Activated CD4-positive, alpha-beta T cell treated with anti-CD3 and anti-CD28 coated beads for 24 hours (primary cell): ENCODE measurements at places on chromosomes 1 and 21.

DNA sequence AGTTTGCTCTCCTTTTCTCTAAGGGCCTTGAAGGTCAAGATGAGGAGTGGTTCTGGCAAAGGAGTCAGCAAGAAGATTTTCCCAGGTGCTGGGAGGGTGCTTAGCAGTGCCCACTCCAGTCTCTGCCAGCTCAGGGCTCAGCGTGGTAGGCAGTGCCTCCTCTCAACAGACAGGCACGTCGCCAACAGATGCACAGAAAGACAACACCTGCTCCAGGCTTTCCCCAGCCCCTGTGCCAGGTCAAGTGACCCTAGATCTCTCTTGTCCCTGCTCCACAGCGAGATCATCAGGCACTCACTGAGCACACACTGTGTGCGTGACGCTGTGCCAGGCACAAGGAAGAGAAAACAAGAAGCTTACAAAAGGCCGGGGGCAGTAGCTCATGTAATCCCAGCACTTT lies 86.0 kb downstream of the CASZ1 start:
- no peak for DNase-seq

DNA sequence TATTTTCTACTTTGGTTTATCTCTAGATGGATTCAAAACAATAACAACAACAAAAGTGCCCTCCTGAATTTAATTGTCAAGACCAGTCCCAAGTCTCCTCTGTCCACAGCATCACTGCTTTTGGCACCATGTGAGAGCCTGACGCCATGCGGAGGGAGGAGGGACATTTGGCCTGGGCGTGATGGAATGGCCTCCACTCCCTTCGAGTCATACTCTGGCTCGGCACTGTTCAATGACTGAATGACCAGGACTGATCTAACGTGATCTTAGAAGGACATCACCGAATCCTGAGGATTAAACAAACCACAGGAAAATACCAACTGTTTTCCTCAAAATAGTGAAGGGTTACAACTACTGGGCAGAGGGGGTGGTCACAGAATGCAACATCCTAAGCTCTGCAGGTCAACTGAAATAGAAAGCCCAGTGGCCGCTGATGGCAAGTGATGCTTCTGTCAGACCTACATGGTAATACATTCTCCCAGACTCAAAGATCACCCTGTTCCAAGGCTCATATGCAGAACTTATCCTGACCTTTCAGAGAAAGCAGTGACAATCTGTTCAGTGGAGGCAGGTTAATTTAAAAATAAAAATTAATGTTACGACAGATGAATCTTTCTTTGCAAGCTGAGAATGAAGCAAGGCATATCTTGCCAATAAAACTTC lies 19.1 kb downstream of the SRSF4 start:
- DNase-seq: no peak

DNA sequence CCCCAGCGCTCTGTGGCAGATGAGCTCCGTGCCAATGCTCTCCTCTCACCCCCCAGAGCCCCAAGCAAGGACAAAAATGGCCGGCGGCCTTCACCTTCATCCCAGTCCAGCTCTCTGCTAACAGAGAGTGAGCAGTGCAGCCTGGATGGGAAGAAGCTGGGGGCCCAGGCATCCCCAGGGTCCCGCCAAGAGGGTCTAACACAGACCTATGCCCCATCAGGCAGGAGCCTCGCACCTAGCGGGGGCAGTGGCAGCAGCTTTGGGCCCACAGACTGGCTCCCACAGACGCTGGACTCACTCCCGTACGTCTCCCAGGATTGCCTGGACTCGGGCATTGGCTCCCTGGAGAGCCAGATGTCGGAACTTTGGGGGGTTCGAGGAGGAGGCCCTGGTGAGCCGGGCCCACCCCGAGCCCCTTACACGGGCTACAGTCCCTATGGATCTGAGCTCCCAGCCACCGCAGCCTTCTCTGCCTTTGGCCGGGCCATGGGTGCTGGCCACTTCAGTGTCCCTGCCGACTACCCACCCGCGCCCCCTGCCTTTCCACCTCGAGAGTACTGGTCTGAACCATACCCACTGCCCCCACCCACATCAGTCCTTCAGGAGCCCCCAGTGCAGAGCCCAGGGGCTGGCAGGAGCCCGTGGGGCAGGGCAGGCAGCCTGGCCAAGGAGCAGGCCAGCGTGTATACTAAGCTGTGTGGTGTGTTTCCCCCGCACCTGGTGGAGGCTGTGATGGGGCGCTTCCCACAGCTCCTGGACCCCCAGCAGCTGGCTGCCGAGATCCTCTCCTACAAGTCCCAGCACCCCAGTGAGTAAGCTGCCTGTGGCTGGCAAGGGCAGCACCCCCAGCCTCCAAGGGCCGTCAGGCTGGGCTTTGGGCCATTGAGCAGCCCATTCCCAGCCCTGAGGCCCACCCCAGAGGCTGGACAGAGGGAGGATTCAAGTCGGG lies 8.7 kb downstream of the ZC3H12A start:
- DNase-seq: no peak

DNA sequence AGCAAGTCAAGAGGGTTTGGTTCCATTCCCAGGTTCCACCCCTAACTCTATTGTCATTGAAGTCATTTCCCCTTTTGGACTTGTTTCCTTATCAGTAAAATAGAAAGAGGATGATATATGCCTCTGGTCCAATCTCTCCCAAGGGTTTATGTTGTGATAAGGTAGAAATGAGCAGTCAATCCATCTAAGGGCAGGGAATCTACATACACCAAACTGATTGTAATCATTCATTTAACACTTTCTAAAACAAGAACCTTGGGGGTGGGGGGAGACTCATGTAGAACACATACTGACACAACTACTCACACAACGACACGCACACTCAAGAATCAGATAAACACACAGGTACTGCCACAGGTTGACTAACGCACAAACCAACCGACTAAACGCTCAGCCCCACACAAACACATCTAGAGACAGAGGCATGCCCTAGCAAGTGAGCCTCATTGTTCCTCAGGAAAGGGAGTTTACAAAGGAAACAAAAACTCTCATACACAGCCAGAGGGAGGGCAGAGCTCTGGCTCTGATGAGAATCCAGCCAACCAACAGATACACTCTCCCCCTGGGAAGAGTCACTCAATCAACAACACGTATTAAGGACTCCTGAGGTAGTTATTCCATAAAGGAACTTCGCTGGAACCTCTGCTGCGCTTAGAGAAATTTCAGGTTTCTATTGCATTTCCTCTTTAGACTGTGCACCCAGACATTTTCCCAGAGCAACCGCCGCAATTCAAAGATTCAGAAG lies 1.0 kb downstream of the F11R start:
- no peak for DNase-seq

DNA sequence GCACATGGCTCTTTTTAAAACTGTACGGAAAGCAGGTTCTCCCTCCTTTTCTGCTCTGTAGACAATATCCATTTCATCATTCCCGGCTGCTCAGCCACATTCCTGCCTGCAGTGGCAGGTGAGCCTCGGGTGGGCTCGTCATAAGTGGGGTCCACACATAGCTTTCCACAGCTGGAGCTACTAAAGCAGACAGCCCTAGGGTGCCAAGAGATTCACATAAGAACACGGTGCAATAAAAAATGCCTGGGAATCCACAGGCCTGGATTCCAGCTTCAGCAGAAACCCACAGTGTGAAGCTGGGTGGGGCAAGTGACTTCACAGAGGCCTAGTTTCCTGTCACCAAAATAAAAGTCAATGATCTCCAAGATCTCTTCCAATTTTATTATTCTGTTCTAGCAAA lies 96.4 kb downstream of the MIS18A start:
- no peak for DNase-seq

DNA sequence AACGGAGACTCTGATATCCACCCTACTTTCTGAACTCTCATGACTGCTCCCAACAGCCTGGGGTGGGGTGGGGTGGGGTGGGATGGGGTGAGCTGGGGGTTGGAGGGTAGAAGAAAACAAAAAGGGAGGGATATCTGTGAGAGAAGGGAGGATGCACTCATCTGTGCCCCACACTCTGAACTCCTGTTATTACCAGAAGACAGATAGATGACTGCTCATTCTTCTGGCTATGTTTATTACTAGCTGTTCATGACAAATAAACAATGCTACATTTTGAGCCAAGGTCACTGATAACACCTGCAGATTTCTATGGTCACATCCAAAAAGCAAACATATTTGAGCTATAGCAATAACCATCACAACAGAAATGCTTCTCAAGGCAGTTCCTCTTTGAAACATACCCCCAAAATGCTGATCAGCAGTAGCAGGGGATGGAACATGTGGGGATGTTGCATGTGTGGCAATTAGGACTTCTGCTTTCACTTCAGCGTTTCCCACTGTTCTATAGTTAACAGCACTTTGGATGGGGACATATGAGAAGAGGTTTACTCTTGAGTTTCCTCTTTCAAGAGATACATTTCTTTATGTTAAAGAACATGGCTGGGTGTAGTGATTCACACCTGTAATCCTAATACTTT lies 43.3 kb downstream of the GPR3 start:
- no peak for DNase-seq

- DNase-seq: no peak
Measured at GRCh38 chr1:172117800-172118199, 276.5 kb downstream of the DNM3 start.

DNA sequence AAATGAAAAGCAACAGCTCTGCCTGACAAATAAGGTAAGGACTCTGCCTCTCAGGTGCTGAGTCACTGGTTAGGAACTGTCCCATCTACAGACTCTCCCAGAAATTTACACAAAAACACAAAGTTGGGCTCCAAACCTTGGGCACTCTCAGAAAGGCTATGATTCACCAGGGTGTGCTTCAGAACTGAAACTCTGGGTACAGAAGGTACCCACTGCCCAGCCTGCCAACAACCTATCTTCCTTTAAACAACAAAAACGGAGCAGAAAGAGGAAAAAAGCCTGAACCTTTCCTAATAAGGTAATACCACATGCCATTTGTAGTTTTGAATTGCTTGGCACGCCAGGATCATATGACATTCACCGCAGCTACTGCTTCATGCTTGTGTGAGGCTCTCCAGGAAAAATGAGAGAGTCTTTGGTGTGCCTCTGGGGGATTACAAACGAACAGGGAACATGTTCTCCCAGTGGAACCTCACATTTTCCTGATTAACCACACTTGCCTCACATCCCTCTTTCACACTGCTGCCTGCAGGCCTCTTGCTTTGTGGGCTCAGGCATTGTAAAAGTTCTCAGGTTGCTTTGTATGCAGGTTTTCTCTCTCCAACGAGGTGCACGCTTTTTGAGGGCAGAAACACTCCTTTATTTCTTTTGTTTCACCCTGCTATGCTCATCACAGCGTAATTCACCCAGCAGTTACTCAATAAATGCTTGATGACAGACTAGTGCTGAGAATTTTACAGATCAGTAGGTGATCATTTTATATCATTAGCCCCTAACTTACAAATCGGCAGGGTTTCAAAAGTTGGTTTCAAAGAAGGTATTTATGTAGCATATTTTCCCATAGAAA lies 65.1 kb downstream of the GADD45A start:
- DNase-seq: no peak

DNA sequence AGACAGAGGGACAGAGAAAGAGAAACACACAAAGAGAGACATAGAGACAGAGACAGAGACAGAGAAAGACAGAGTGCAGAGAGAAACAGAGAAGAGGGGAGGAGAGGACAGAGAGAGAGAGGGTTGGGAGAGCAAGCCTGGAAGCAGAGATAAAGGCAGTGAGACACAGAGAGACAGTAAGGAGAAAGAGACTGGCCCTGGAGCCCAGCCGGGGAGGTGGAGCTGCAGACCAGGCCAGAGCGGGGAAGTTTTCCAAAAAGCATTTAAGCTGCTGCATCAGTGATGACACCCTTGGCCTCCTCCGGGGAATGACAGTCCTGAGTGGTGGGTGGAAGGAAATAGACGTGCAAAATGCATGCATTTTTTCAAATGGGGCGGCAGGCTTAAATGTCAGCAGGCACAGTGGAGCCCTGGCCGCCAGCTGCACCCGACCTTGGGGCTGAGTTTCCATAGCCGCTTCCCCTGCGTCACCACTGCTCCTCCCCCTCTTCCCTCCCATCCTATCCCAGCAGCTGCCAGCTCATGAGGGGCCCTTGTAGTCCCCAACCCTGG lies 95.4 kb upstream of the KLHDC7A start:
- no peak for DNase-seq

- DNase-seq: no peak
Measured at GRCh38 chr1:186289943-186290545, 85.0 kb downstream of the TPR start.

DNA sequence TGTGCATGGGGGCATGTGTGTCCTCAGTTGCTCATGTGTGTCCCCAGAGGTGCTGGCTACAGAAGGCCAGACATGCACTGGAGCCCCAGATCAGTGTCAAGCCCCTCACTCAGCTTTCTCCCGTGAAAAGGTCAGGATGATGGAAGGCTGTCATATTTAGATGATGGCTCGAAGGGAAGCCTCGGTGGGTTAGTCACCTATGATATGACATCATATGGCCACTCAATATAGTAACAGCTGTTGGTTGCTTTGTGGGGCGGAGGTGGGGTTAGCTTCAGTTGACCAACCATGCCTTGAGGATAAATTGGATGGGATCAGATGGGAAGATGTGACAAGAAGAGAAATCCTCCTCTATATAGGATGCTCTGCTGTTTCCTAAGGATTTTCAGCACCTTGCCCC lies 43.5 kb upstream of the ATF3 start:
- no peak for DNase-seq

GRCh38 chr1:89063094-89063493 lies 1.9 kb downstream of the GBP1 start:
- no peak for DNase-seq

GRCh38 chr1:10878469-10878868 lies 82.0 kb upstream of the CASZ1 start:
- no peak for DNase-seq

DNA sequence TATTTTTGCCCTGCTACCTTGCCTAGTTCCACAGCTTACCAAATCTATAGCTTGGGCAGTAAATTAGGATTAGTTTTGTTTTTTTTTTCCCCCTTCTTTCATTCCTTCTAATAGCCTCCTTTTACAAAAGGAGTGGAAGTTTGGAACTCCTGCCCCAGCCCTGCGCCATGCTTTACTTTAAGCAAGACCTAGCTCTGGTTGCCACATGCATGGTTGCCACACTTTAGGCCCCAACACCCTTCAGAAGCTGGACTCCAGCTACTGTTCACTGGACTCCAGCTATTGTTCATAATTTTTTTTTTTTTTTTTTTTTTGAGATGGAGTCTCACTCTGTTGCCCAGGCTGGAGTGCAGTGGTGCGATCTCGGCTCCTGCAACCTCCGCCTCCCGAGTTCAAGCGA lies 115.8 kb downstream of the NR5A2 start:
- no peak for DNase-seq
